ENCODE measurements at places on chromosomes 5 and 9.

- DNase-seq, result no peak
These were observed 9.0 kb upstream of the QSOX2 start for GRCh38 chr9:136254381-136255165.

DNA sequence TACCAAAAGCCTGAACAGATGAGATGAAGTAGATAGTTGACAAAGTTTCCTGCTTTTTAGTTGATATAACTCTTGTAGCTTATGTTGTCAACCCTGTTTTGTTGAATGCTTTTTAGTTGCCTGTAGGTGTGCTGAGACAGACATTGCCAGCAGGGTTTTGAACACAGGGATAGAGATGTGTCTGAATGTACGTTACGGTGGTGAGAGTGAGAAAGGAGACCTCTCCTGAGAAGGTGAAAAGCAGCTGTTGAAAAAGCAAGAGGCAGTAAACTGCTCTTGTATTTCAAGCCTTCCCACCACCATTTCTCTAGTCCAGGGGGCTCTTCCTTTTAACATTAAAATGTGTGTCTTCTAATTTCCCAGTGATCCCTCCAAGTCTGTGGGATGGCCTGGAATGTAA is 14.7 kb downstream of the DNAJC21 start:
- DNase-seq, result no peak

DNA sequence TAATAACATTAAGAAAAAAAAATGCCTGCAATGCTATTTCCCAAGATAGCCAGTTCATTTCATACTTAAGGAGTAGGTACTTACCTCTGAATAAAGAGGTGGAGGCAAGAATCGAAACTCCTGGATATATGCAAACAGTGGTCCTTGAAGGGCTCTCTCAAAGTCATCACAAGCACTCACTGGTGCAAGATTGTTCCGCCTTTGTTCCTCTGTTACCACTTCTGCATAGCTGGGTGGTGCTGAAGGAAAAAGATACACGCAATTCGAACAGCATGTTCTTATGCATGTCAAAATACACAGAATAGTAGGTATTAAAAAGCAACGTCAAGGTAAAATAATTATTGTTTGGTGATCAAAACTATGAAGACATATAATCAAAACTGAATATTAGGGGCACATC is 9.5 kb downstream of the ARRDC3 start:
- DNase-seq, result no peak

DNA sequence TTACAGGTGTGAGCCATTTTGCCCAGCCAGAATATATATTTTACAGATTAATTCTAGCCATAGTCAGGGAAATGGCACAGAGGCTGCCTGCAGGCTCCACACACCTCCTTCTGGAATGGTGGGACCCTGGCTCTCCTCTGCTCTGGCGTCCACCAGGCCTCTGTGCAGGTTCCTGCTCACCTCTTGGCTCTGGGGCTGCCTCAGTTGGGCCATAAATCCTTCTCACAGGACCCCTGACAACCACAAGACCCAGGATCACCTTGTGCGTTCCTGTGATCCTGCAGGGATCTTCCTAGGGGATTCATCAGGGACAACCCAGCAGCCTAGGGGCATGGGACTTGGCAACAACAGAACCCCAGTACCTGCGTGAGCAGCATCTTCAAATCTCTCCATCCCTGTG is 93.0 kb upstream of the FSTL4 start:
- no peak for DNase-seq

DNA sequence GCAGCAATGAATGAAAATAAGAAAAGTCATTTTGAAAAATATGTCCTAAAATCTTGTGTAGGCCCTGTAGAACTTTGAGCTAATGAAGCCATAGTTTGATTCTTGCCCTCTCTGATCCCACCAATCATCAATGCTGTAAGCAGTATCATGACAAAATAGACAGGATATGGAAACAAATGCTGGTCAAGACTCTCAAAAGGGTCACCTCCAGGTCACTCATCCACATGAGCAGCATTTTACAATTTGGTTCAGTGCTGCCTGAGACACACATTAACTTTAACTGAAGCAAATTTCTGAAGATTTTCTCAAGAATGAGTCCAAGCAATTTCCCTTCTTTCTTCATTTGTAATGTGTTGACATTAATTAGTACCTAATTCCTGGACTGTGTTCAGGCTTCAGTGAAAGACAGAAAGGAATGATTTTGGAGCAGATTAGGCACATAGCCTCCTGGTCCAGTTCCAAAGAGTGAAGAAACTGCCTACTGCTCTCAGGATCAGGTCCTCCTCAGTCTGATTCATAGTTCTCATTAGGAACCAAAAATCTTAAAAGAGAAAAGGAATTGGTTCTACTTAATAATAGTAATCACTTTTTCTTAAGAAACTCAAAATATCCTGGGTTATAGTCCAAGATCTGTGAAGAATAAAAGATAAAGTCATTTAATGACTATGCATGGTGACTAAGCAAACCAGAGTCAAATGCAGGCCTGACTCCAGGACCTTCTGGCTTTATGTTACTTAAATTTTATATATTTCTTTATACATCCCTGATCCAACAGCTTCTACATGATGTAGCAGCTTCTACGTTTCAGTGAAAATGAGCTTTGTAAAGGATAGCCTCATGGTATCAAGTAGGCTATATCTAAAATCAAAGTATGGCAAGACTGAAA is 192.1 kb upstream of the RGMB start:
- no peak for DNase-seq

- no peak for DNase-seq
These were observed 165.7 kb upstream of the GPR151 start for GRCh38 chr5:146681585-146682105.

GRCh38 chr5:172529896-172530295 is 75.6 kb upstream of the SH3PXD2B start:
- no peak for DNase-seq

- DNase-seq, result no peak
These were observed 535.9 kb downstream of the DNAH5 start for GRCh38 chr5:13408616-13409015.

DNA sequence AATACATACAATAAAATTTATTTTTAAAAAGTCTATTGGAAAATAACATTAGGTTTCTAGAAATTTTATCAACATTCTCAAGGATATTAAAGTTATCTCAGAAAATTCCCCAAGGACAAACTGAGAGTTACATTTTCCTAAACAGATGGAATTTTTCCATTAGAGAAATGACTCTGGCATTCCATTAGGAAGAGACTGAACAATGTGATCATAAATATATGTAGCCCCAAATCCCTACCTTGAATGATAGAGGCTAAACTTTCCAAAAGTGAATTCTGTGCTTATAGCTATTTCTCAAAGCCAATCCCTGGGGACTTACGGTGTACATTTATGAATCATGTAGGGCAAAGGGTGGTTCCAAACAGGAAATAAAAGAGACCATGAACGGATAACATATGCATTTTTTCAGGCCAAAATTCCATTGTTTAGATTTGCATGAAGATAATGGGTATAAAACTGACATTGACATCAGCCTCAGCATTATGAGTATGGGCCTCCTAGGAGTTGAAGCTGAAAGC is 1181.0 kb upstream of the DMAC1 start:
- DNase-seq, result no peak

DNA sequence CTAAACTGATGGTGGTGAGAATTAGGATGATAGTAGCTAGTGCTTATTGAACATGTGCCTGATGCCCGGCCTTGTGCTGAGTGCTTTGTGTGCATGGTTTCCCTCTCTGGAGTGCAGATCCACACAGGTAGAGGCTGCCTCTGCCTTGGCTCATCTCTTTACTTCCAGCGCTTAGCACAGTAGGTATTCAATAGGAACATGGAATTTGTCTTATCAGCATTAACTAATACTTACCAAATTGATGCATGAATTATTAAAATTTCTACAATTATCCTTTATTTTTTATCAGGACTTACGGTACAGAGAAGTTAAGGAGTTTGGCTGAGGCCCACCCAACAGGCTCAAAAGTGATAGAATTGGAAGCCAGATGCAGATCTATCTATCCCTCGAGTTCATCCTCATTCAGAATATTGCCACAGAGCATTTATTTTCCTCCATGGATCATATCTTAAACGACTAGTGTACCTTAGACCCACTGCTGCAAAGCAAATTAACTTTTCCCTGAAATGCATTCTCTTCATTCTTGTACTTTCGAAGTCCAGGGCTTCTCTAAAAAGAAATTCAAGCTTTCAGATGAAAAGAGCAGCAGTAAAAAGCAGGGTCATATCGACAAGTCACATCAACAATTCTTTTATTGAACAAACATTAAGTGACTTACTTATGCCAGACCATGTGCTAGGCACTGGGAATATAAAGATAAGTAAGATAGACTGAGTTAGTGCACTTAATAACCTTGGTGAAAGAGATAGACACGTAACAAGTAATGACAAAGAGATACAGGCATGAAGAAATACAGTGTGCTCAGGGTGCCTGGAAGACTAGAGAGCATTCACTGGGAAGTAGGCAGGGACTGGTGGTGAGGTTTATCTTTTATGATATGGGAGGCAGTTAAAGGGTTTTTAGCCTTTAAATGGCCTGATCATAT is 290.0 kb downstream of the ARRDC3 start:
- DNase-seq, result no peak

- DNase-seq, result no peak
These were observed 1.2 kb downstream of the SRFBP1 start for GRCh38 chr5:121962958-121963357.

- no peak for DNase-seq
These were observed 7.9 kb downstream of the DUSP1 start for GRCh38 chr5:172763120-172763464.

GRCh38 chr9:8621416-8621815 is 821.8 kb upstream of the DMAC1 start:
- DNase-seq, result no peak

GRCh38 chr5:128506643-128507042 is 31.4 kb downstream of the FBN2 start:
- no peak for DNase-seq

DNA sequence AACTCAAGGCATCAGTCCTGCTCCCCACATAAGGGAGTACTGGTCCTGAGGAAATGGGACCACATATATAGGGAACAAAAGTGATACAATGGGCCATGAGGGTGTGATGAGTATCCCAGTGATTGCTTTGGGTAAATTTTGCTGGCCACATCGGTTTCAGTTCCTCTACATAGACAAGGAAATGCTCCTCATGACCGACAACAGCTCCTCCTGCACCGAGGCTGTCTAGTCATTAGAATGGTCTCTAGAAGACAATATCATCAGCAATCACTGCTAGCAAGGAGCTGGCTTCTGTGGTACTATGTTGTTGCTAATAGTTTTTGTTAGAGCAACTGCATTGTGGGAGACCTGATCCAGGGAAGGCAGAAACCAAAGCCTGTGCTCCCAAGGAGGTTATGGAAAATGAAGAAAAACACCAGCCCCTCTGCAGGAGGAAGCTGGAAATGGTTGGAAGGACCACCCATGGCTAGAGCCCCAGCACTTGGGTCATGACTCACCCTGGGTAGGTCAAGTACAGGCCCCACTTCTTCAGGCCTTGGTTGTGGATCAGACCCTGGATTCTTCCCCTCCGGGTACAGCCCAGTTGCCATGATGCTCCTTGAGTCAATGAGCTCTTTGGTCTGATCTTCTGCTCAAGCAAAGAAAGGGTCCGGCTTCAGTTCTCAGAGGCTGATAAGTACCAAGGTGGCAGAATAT is 3.4 kb upstream of the CTSL start:
- no peak for DNase-seq

DNA sequence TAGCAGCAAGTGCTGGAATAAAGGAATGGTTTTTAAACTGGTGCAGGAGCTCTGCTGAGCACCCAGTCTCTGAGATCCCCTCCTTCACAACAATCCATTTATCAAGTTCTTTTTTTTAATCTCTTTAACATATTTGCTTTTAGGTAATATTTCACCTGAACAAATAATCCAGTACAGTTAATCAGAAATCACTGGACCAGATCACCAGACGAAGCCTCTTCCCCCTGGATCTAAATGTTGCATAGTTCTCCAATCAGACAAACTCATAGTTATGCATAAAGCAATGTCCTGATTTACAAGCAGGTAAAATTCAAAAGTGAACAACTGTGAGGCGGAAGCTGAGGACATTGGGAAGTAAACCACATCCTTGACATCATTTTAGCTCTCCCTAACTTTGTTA is 657.7 kb upstream of the RORB start:
- no peak for DNase-seq

DNA sequence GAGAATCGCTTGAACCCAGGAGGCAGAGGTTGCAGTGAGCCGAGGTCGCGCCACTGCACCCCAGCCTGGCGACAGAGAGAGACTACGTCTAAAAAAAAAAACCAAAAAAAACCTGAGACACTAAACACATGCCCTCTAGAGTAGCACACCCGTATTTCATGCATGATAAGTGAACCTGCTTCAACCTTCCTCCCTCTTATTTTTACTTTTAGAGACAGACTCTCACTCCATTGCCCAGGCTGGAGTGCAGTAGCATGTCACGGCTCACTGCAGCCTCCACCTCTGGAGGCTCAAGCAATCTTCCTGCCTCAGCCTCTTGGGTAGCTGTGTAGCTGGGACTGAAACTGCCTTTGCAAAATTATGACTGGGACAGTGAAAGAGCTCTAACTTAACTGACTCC is 17.6 kb upstream of the NANS start:
- no peak for DNase-seq

- DNase-seq, result no peak
These were observed 3.3 kb downstream of the SNAPC3 start for GRCh38 chr9:15426019-15426418.

DNA sequence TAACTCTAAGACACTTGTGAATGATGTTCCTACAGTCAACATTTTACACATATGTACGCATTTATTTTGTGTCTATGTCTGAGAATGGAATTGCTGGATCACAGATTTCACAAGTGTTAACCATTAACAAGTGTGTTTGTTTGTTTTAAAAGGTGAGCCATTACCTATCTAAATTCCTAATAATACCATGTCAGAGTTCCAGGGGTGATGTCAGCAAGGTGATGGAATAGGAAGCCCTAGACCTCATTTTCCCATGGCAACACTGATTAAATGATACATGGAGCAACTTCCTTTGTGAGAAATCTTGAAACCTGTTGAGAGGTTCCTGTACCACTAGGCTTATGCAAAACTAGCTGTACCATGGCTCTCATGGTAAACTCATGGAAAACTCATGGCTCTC is 309.7 kb downstream of the CYLC2 start:
- DNase-seq, result no peak

DNA sequence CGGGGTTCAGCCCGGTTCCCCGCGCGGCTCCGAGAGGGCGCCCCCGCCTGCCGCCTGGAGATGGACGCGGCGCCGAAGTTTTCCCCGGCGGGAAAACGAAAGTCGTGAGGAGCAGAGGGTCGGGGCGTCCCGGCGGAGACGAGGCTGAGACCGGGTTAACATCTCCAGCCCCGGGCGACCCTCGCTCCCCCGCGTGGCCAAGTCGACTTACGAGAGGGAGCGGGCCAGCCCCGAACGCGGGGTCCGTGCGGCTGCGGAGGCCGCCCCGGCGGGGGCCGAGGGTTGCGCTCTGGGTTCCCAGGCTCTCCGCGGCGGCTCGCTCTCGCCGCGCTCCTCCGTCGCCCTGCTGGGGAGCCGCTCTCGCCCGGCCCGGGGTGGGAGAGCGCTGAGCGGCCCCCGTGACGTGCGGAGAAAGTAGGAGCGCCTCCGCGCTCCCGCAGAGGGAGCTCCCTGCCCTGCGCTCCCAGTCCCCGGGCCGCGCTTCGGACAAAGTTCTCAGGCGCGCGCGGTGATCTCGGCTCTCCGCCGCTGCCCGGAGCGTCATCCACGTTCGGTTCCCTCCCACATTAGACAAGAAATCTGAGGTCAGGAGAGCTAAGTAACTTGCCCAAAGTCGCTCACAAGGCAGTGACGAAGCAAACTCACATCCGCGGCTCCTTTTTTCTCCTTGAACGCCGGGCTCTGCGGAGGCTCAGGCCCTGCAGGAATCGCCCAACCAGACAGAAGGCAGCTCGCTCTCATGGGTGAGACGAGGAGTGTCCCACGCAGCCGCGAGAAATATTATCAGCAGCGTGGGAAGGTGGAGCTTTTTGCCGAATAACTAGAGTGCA is 1.2 kb upstream of the GCNT4 start:
- no peak for DNase-seq

GRCh38 chr5:157150995-157151394 is 8.3 kb upstream of the MED7 start:
- DNase-seq, result no peak

Measured in esophagus squamous epithelium (tissue), 5 donors.